ENCODE measurements at places on chromosomes 11 and 22.

- DNase-seq, result no peak
These were observed 23.7 kb upstream of the KLHL35 start for GRCh38 chr11:75456596-75457183.

GRCh38 chr11:44532809-44533208, 32.7 kb upstream of the CD82 start:
- DNase-seq, result no peak

- no peak for DNase-seq
These were observed 39.5 kb downstream of the ARFGAP3 start for GRCh38 chr22:42817556-42817955.

DNA sequence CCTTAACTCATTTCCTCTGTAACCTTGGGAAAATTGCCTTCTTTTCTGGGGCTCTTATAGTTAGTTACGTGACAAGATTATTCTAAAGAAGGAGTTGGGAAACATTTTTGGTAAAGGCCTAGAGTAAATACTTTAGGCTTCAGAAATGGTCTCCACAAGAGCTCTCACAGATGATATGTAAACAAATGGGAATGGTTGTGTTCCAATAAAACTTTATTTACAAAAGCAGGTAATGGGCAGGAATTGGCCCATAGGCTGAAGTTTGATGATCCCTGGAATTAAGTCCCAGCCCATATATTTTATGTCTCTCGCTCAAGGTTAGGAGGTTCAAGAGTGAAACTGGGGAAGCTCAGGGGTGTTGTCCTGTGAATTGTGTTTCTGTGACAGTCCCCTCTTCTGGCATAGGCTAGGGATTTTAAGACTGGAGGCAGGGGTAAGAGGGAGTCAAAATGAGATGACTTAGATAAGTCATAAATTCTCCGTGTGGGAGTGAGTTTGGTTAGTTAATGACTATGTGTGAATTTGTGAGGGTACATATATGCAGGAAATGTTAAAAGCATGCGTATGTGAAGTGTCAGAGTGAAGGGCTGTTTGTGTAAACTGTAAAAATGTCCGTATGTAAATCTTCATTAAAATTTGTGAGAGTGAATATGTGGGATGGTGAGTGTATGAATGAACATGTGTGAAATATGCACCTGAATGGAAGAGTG, 7.4 kb upstream of the OR52B4 start:
- no peak for DNase-seq

GRCh38 chr11:79174045-79175008, 266.5 kb downstream of the TENM4 start:
- no peak for DNase-seq

DNA sequence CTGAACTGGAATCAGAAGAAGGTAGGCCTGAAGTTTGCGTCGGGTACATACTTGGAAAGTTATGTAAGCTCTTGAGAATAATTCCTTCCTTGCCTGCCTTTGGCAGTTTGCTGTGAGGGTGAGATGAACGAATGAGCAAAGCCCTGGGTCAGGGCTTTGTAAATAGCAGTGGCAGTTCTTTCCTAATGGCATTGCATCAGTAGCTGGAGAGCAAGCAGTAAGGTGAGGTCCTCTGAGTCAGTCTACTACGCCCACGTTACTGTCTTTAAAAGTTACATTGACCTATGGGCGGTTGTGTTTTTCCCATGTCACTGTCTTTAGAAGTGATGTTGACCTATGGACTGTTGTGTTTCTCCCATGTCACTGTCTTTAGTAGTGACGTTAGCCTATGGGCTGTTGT, 179.1 kb upstream of the E2F8 start:
- no peak for DNase-seq

DNA sequence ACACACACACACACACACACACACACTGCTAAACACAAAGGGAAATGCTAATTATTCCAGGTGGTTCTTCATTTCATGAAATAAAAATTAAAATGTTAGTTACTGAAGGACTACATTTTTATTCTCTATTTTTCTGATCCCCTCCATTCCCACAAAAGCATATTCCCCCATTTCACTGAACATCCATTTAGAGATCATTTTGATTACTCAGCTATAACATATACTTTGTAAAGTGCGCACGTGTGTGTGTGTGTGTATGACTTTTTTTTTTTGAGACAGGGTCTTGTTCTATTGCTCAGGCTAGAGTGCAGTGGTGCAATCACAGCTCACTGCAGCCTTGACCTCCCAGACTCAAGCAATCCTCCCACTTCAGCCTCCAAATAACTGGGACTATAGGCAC, 42.6 kb downstream of the SLC35F2 start:
- no peak for DNase-seq

GRCh38 chr11:82038154-82038553, 695.5 kb downstream of the FAM181B start:
- no peak for DNase-seq

DNA sequence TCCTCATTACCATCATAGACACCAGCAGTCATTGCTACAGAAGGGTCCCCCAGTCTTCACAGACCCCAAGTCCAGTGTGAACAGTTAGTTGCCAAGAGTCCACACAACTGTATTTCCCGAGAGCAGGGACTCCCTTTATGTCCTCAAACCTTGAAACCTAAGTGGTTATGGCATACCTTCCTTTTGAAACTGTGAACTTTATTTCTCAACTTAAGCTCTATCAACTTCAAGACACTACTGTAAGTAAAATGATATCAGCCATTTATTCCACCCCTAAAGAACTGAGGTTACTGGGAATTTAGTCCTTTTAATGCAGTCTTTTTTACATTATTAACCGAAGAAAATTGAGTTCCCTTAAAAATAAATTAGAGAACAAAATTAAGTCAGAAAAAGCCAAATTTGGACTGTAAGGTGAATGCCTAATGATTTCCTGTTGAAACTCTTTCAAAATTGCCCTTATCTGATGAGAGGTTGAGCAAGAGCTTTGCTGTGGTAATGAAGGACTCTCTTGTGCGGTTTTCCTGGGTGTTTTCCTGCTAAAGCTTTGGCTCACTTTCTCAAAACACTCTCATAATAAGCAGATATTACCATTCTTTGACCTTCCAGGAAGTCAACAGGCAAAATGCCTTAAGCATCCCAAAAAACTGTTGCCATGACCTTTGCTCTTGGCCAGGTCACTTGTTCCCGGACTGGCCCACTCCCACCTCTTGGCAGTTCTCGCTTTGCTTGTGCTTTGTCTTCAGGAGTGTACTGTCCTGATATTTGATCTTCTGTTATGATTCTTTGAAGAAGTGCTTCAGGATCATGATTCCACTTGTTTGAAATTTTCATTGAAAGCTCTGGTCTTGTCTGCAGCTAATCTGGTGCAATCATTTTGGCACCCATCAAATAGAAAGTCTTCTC, 765.4 kb upstream of the ANO3 start:
- DNase-seq, result no peak

DNA sequence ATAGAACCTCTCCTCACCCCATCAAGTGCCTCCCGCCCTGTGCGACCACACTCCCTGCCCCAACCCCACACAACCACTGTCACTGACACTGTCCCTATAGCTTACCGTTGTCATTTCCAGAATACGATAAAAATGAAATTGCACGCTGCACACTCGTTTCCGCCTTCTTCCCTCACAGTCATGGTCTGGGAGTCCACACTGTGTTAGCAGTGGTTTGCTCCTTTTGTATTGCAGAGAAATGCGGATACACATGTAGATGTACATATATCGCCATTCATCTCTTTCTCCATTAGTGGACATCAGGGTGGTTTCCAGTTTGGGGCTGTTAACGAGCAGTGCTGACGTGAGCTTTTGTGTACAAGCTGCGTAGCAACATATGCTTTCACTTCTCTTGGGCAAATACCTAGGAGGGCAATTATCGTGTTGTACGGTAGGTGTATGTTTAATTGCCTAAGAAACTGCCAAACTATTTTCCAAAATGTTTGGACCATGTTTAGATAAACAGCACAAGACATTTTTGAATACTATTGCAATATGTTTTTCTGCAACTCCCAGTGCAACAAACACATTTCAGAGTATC, 59.2 kb upstream of the CD5 start:
- DNase-seq, result no peak

GRCh38 chr11:133966921-133967598, 10.3 kb upstream of the IGSF9B start:
- peak; percentile 48 for DNase-seq

GRCh38 chr22:46719921-46720320, 18.1 kb downstream of the CERK start:
- DNase-seq, result no peak

DNA sequence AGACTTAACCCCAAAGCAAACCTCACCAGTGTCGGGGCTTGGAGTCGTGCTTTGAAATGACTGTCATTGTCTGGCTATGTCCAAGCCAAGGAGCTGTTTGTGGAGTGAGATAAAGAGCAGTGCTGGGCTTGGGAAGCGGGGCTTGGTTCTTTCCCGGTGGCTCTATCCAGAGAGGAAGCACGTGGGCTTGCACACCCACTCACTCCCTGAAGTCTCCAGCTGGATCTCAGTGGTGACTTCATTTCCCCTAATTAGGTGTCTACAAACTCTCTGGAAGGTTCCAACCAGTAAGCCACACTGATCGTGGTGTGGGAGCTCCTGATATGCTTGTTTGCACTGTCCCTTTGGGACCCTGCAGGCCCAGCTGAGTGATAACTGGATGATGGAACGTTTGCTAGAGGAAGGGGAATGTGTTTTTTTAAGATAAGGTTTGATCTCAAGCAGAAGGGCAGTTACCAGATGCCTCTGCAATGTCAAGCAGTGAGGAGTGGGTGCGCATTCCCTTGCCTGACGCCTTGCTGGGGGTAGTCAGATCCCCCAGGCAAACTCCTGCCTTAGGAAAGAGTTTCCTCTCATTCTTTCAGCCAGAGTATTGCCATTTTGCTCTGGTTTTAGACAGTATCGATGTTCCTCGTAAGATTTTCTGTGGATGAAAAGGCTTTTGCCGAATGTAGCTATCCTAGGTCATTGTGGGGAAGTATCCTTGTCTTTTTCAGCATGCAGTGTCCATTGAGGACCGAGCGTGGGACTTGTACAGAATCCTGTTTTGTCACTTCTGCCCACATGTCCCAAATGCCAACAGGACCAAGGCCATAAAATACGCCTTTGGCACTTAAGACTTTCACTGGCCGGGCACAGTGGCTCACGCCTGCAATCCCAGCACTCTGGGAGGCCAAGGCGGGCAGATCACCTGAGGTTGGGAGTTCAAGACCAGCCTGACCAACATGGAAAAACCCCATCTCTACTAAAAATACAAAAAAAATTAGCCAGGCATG, 90.9 kb downstream of the MICAL2 start:
- no peak for DNase-seq

GRCh38 chr22:27580311-27580897, 221.2 kb downstream of the MN1 start:
- DNase-seq, result no peak

DNA sequence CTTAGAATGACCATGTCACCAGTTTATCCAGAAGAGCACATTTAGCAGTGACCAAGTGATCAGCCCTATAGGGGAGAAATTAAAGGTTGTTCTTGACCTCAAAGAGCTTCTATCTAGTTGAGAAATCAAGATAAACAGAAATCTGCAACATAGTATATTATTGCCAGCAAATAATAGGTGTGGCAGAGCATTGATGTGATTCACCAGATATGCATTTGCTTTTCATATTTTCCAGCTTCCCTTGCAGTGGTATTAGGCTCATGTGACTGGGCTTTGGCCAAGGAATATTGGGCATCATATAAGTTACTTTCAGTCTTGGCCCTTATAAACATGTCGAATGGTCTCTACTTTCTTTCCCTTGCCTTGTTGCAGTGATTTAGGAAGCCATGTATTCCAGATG, 34.5 kb downstream of the COMMD9 start:
- DNase-seq, result no peak

GRCh38 chr22:20279662-20280134, 11.6 kb upstream of the RTN4R start:
- DNase-seq, result no peak

- DNase-seq, result no peak
These were observed 5.3 kb downstream of the HARBI1 start for GRCh38 chr11:46611526-46612304.

- no peak for DNase-seq
These were observed 18.4 kb downstream of the FDX1 start for GRCh38 chr11:110447897-110448745.

DNA sequence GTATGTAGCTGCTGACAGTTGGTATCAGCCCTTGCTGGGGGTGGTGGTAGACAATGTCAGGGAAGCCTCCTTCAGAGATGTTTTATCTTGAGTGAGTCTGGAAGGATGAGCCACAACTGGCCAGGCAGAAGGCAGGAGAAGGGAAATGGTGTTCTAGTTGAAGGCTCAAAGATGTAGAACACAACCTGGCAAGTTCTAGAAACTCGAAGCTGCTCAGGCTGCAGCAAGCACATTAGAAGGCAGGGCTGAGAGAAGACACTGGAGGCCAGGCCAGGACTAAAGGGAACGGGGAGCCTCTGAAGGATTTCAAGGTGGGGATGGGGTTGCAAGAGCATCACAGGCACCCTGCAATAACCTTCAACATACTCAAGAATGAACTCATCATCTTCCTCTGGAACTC, 40.4 kb downstream of the USP35 start:
- no peak for DNase-seq

GRCh38 chr11:92764128-92764527, 205.3 kb upstream of the MTNR1B start:
- DNase-seq, result no peak

DNA sequence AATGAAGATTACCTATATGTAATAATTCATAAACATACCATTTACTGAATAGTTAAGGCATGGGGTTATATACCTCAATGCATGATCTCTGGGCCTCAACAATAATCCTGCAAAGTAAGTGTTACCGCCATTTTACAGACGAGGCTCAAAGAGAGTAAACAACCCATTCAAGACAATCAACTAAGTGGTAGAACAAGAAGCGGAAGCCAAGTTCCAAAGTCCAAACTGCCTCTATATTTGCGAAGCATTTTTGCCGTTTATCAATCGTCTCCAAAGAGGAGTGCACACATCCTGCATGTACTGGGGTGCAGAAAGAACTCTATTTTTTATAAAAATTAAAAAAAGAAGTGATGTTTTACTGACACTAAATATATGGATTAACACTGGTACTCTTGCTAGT, 27.5 kb upstream of the P4HA3 start:
- DNase-seq, result no peak

GRCh38 chr11:120819437-120820365, 204.2 kb upstream of the TBCEL start:
- DNase-seq, result no peak

- DNase-seq, result no peak
These were observed 827.4 kb downstream of the OPCML start for GRCh38 chr11:132704781-132705375.

DNA sequence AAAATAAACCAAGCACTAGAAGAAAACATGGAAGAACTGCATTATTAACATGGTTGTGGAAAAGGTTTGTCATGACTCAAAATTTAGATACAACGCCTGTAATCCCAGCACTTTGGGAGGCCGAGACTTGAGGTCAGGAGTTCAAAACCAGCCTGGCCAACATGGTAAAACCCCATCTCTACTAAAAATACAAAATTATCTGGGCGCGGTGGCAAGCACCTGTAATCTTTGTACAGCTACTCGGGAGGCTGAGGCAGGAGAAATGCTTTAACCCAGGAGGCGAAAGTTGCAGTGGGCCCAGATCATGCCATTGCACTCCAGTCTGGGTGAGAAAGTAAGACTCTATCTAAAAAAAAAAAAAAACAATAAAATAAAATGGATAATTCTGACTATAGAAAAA, 23.7 kb downstream of the GNB1L start:
- no peak for DNase-seq
